ENCODE measurements at places on chromosomes 11 and 22.
A peak's percentile ranks its signal among the peaks of the same experiment; 100 is the strongest.

GRCh38 chr11:71165771-71166170 is 86.6 kb downstream of the SHANK2 start:
- no peak for DNase-seq

- DNase-seq, result no peak
These were observed 21.4 kb downstream of the TMPRSS6 start for GRCh38 chr22:37088108-37088605.

DNA sequence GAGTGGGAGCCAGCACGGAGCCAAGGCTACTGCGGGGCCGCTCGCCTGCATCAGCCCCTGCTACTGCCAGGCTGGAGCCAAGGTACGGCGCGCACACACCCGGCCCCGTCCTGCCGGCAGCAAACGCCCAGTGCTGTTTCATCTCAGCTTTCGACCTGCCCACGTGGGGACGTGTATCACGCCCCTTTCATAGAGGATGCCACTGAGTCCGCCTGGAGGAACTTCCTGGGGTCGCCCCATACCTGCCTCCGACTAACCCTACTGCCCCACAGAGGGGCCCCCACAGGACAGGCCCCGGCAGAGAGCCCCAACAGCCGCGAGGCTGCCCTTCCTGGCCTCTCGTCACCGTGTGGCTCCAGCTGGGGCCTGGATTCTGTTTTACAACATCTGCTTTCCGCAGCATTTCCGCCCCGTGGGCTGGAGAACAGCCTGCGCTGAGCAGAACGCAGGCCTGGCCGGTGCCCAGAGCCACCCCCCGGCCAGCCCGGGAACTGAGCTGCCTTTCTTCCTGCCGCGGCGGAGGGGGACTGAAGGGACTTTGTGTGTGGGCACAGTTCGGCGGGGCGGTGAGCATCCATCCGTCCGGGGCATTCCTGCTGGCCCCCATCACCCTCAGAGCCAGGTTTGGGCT is 22.9 kb upstream of the ARHGAP8 start:
- no peak for DNase-seq

DNA sequence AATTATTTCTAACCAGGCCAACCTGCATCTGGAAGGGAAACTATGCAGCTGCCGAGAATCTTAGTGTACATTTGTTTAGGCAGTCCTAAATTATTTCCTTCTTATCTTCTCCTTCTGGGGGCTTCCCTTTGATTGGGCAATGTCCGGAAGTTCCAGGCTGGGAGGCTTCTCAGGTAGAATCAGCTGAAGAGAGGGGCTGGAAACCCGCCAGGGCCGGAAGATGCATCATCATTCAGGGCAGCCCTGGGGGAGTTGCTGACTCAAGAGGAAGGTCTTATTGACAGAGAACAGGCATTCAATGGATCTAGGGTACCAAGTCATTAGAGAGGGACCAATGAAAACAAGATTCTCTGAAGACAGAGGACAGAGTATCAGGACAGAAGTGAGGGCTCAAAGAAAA is 150.7 kb downstream of the BLID start:
- no peak for DNase-seq

DNA sequence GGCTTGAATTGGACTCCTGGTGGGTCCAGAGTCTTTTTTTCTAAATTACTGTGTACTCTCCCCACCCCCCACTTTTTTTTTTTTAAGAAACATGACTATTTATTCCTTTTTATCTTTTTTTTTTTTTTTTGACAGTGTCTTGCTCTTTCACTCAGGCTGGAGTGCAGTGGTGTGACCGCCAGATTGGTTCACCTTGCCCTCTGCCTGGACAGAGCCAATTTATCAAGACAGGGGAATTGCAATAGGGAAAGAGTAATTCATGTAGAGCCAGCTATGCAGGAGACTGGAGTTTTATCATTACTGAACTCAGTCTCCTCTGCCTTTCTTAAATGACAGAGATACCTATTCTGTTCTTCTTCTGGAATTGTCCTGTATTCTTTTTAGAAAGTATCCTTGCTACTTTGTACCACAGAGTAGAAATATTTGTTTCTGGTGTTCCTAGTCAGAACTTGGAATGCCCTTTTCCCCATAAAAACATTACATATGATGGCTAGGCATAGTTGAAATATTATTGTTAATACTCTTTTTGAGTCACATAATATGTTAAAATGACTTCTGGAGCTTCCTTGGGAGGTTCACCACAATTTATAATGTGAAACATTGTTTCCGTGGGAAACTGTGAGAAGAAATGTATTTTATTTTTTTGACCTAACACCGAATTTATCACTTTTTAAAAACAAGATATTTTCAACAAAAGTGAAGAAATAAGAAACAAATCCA is 95.6 kb downstream of the UVRAG start:
- DNase-seq, result no peak

DNA sequence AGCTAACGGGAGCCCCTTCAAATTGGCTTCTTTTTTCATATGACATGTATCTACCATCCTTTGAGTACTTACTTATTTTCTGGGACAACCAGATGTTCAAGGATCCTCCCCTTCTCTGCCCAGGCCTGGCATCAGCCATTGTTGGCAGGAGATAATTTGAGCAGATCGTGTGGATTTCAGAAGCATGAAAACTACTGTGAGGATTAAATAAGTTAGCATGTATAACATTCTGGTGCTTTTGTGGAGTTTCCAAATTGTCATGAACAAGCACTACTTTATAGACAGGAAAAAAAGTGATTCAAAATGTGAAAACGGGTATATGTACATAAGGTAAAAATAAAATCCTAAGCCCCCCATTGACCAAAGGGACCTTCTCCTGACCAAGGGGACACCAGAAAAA is 2.1 kb upstream of the NADSYN1 start:
- no peak for DNase-seq

DNA sequence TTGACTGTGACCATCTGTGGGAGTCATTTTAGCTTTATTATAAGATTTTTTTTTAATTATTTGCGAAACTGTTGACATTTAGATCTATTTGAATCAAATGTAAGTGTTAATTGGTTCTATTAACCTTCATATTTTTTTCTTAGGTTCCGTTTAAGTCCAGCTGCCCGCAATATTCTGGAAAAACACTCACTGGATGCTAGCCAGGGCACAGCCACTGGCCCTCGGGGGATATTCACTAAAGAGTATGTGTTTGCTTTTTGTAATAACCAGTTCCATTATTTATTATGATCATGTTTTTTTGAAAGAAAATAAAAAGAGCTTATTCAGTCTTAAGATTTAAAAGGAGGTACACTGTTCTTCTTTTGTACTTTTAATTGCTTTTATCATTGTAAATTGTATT is 43.9 kb downstream of the PDHX start:
- no peak for DNase-seq

DNA sequence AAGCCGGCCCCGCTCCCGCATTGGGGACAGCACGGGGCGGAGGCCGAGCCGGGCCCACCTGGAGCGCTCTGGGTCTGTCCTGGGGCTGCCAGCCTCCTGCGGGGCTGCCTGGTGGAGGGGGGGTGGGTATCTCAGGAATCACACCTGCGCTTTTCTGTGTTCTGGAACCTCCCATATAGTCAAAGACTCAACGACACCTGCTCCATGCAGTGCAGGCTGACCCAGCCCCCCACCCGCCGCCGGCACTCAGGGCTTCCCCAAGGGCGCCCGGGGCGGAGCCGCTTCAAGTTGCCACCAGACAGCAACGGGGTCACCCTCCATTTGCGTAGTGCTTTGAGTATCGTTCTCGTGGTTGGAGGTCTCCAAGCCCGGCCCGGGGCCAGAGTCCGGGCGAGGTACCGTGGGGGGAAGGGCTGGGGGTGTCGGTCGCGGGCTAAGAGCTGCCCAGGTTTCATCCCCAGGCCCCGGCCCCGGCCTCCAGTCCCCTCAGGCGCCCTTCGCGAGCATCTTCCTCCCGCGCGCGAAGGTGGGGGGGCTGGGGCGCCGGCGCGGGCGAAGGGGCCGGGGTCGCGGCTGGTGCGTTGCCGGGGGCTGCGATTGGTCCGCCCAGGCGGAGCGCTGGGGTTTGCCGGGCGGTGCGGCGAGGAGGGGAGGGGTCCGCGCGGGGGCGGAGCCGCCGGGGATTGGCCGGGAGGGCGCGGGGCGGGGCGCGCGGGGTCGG is 6.6 kb downstream of the TSPAN4 start:
- DNase-seq, result no peak

GRCh38 chr11:77141034-77141433 is 13.0 kb downstream of the MYO7A start:
- DNase-seq, result peak; percentile 89

DNA sequence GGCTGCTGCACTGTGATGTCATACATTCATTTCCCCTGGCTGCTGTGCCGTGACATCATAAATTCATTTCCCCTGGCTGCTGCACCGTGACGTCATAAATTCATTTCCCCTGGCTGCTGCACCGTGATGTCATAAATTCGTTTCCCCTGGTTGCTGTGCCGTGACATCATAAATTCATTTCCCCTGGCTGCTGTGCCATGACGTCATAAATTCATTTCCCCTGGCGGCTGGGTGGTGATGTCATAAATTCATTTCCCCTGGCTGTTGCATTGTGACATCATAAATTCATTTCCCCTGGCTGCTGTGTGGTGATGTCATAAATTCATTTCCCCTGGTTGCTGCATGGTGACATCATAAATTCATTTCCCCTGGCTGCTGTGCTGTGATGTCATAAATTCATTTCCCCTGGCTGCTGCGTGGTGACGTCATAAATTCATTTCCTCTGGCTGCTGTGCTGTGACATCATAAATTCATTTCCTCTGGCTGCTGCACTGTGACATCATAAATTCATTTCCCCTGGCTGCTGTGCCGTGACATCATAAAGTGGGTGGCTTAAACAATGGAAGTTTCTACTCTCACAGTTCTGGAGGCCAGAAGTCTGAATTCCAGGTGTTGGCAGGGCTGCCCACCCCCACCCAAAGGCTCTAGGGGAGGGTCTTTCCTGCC is 301.1 kb downstream of the SHANK2 start:
- no peak for DNase-seq

DNA sequence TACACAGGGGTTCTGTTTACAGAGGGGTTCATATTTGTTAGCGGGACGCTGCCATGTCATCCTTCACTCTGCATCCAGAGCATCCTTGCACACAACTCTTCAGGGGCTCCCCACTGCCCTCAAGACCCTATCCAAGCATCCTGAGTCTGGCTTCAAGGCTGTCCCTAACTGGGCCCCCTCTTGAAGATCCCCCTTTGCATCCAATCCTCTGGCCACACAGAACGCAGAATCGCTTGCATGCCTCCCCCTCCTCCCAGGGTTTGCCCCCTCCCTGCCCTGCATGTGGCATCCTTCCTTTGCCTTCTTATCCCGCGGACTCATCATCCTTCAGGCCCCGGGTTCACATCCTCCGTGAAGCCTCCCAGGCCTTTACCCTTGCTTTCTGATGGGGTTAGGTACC is 18.6 kb downstream of the C1QTNF6 start:
- no peak for DNase-seq

GRCh38 chr11:125443767-125444311 is 52.2 kb downstream of the FEZ1 start:
- no peak for DNase-seq

GRCh38 chr11:71434576-71435130 is 13.5 kb downstream of the DHCR7 start:
- no peak for DNase-seq

GRCh38 chr22:49426098-49426497 is 401.6 kb downstream of the BRD1 start:
- no peak for DNase-seq

DNA sequence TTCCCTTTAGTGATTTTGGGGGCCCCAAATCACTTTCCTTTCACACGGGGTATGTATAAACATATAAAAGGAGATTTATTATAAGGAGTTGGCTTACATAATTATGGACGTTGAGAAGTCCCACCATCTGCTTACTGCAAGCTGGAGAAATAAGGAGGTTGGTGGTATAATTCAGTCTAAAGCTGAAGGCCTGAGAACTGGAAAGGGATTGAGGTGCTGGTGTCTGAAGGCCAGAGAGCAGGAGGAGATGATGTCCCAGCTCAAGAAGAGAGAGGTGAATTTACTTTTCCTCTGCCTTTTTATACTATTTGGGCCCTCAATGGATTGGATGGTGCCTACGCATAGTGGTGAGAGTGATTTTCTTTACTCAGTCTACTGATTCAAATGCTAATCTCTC is 1.3 kb upstream of the ZNF202 start:
- no peak for DNase-seq

DNA sequence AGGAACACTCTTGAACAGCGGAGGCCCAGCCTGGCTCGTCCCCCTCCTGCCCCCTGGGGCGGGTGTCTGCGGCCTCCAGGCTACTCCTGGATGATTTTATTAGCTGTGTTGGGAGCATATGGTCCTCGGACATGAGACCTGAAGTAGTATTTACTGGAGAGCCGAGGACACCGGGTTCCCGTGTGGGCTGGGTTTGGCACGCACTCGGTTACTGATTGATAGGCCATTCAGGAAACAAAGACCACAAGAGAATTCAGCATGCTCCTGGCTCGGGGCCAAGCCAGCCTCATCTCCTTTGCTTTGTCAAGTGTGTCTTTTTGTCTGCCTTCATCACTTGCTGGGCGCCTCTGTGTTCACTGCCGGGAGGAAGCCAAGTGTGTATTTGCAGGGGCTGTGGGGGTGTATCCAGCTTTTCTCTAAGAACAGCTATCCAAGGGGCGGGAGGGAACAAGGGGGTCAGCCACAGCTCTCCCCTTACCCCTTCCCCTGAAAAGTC is 9.7 kb downstream of the FXYD2 start:
- no peak for DNase-seq

- no peak for DNase-seq
These were observed 54.4 kb downstream of the ENTHD1 start for GRCh38 chr22:39839204-39839603.

GRCh38 chr11:30446520-30446919 is 123.6 kb downstream of the ARL14EP start:
- DNase-seq, result no peak

GRCh38 chr11:64260147-64260708 is 8.9 kb downstream of the PLCB3 start:
- DNase-seq, result no peak

DNA sequence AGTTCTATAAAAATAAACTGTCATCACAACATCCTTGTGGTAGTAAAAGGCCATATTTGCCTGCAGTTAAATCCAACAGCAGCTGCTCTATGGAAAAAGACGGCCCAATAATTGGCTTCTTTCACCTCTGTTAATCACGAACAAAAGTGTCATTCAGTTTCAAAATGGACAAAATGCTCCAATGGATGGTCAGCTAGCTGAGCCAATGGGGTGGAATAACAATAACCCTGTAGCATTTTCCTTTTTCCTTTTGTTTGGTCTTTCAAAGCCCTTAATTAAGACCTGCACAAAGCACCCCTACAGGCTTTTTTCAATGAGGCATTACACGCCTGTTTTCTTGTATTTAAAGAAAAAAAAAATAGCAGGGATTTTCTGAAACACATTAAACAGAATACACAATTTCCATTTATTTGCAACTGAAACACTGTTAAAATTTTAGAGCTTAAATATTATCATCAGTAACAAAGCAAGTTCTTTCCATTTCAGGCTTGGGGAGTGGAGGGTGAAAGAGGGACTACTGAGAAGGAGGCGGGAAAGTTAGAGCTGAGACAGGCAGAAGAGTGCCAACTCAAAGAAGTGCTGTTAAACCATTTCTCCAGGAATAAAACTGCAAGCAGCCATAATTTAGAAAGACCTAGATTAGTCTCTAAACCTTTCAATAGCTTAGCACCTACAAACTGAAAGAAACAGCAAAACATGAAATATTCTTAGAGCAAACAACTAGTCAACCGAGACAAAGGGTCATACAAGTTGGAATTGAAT is 28.7 kb downstream of the LGR4 start:
- DNase-seq, result no peak

- no peak for DNase-seq
These were observed 115.6 kb downstream of the CSTPP1 start for GRCh38 chr11:47052165-47052564.
